ENCODE measurements at places on chromosomes 4 and X.

GRCh38 chr4:147014946-147015345, 69.3 kb upstream of the TTC29 start:
- no peak for DNase-seq

DNA sequence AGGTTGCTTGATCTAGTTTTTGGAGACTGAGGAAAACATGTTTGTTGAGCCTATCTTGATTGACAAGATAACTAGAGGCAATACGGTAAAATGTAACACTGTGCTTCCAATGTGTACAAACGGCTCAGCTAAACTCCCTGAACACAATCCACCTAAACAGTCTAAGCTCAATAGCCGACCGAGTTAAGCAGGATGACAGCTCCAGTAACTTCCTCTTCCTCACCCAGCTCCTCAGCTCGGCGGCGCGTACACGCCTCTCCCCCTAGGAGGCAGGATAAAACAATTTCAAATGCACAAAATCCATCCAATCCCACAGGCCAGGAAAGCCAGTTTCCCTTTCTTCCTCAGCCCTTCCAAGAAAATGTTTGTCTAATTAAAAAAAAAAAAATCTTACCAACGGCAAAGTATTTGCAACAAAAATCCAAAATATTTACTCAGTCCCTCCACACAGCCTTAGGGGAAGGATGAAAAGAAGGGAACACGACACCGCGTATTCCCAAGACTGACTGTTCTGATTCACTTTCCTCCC, 1.0 kb downstream of the CNOT6L start:
- peak; percentile 36 for DNase-seq

GRCh38 chr4:94377294-94377693, 34.7 kb upstream of the HPGDS start:
- no peak for DNase-seq

- no peak for DNase-seq
Observed at GRCh38 chrX:13165266-13166189, 121.1 kb upstream of the FAM9C start.

GRCh38 chr4:654871-655463, 19.1 kb downstream of the ATP5ME start:
- no peak for DNase-seq

GRCh38 chr4:156252358-156252921, 298.8 kb upstream of the CTSO start:
- no peak for DNase-seq

DNA sequence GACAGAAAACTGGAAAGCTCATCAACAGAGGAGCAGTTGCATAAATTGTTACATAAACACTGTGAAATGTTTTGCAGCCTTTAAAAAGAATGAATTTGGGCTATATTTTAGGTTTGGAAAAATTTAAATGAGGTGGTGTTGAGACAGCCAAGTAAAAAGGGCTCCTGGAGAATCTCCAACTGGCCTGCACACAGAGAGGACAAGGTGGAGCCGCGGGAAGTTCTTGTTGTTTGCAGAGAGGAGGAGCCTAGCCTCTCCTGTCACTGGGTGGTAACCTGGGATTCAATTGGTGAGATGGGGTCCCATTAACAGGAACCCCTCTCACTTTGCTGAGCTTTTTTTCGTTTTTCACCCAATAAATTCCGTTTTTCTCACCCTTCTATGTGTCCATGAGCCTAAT, 13.4 kb downstream of the GIMD1 start:
- no peak for DNase-seq

DNA sequence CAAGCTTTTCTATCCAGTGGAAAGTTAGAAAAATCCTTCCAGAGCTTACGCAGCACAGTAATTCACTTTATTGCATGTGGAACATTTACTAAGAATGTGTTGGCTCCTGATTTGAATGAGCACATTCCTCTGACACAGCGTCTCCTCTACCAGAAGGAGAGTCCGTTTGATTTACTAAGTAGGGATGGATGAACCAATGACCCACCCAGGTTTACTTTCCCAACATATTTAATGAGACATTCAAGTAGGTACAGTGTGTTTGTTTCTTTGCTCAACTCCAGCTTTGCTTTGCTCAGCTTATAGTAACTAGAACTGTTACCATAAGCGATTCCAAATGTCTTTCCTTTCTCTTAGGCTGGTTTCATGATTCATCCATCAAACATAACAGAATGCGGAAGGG, 161.7 kb downstream of the SMARCA1 start:
- DNase-seq, result no peak

DNA sequence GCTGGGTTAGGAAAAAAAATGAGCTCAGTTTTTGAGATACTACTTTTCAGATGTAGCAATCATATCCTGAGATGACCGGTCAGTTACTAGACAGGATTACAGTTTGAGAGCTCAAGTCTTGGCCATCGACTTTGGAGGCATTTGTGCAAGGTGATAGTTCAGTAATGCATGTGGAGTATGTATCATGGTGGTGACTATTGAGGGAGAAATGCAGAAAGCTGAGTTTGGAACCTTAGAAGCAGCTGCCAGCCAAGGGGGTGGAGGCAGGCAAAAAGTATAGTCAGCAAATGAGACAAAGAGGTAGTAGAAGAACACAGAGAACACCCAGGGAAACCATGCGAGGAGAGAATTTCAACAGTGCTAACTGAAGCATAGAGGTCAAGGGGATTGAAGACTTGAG, 48.7 kb upstream of the SLC4A4 start:
- DNase-seq, result no peak

- DNase-seq, result no peak
Observed at GRCh38 chr4:185286571-185286970, 77.2 kb downstream of the SNX25 start.

DNA sequence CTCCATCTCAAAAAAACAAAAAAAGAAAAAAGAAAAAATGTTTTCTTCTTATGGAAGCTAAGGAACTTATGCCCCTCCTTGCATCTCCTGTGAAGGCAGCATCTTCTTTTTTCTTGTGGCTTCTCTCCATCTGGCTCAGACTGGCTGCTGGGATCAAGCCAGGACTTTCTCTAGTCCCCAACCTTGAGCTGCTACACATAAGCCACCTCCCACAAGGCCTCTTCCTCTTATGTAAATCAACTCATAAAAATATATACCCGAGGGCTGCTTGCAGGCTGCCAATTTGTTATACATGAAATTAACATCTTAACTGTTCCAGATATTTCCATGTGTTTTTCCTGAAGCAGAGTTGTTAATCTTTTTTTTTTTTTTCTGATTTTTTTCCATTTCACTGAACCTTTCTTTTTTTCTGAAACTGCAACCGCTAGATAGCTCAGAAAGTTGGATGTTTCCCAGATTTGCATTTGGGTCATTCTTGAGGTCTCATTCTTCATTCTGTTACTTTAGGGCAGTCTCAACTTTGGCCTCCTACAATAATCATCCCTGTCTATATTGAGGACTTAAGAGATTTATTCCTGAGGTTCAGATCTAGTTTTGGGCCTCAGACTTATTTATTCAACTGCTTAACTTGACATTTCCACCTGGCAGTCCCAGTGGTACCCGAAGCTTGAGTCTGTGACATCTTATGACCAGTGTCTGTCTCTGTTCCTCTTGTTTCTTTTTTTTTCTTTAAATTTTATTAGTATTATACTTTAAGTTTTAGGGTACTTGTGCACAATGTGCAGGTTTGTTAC, 10.3 kb downstream of the SNX25 start:
- no peak for DNase-seq

DNA sequence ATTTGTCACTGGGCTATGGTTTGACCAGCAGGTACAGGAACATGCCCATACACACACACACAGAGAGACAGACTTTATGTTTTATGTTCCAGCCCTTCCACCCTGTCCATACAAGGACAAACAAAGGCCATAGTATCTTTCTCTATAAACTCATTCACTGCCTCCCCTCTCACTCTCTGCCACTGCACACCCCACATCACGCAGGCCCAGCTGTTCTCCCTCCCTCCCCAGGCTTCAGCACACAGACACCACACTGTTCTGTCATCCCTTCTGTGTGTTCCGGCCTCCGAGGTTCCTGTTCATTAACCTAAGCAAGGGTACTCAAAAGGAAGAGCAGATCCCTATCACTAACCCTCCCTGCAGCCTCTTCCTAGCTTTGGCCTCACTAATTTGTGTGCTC, 17.8 kb downstream of the LAS1L start:
- no peak for DNase-seq

GRCh38 chr4:33709247-33709646, 2535.1 kb downstream of the ARAP2 start:
- no peak for DNase-seq

DNA sequence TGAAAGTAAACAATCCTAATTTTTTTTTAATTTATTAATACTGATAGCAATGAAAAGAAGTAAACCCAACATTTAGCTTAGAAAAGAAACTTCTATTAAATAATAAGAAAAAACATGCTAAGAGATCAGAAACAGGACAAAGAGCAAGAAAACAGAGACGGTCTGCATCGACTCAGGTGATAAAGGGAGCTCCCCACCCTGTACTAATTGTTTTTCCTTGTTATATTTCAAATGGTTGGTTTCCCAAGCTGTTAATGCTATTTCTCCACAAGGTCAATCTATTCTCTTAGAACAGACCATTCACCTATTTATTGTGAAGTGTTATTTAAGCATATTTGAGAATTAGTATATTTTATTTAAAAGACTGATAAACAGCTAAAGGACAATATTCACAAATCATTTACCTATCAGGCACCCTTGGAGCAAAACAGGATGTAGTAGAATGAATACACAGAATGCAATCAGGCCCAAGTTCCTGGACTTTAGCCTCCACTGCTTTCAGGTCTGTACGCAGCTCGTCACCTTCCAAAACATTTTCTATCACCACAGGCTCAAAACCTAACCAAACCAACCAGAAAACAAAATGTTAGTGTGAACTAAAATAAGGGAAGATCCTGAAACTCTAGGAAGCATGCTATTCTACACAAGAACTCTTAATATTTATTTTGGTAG, 5.5 kb downstream of the SEPSECS start:
- no peak for DNase-seq

DNA sequence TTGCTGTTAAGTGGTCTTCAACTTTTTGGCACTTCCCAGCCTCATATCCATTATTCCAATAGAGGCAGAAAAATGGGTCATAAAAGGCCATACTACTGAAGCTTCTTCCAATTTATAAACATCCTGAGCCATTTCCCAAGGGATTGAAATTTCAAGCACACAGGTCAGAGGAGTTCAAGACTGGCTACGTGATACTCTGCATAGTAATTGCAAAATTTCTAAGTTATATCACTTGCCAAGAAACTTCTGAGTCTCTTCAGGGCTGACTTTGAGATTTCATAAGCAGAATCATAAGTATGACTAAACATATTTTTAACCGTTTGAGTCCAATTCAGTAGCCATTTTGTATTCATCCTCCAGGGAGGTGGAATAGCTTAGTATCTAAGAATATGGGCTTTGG, 75.6 kb upstream of the RXFP1 start:
- DNase-seq, result no peak

- DNase-seq, result no peak
Observed at GRCh38 chrX:10235851-10236250, 79.1 kb downstream of the CLCN4 start.

GRCh38 chr4:184649971-184650855, 675 bp downstream of the PRIMPOL start:
- DNase-seq, result peak; percentile 12

DNA sequence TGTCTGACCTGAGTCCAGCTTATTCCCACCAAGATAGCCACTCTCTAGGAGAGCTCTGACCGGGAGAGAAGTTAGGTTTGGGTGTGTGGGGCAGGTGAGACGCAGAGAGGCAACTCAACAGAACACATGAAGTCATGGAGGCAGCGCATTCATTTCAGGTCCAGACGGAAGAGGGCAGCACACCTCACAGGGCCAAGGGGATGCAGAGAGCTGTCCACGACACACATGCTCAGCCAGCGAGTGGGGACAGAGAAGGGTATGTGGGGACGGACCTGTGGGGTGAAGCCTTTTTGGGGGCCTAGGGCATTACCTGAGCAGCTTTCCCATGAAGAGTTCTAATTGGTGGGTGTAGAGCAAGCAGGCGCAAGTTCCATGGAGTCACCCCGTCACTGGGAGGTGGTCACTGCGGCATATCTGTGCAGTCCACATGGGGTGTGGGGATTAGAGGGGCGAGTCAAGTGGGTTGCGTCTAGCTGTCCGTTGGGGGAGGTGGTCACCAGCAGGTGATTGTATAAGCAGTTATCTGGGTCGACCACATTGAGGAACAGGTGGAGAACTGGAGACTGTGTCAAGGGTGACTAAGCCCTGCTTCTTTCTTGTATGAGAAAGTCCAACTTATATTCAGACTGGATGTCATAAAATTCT, 24.3 kb upstream of the UXT start:
- DNase-seq, result no peak

- DNase-seq, result no peak
Observed at GRCh38 chr4:107600436-107600835, 119.6 kb downstream of the PAPSS1 start.

DNA sequence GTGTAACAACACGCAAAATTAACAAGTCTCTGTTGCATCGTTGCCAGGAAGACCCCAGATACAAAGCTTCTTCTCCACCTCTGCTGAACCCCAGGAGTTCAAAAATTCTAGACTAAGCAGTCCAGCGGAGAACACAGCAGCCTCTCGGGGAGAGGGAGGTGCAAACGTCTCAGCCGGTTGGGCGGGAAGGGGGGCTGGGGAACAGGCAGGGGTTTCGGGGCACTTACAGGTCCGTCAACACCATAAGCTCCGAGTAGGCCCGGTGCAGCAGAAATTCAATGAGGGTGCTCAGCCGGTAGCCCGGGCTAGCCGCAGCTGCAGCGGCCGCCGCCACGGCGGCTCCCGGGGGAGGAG, 394 bp downstream of the MED14 start:
- peak; percentile 27 for DNase-seq

- no peak for DNase-seq
Observed at GRCh38 chr4:102139132-102139573, 206.1 kb downstream of the SLC39A8 start.

DNA sequence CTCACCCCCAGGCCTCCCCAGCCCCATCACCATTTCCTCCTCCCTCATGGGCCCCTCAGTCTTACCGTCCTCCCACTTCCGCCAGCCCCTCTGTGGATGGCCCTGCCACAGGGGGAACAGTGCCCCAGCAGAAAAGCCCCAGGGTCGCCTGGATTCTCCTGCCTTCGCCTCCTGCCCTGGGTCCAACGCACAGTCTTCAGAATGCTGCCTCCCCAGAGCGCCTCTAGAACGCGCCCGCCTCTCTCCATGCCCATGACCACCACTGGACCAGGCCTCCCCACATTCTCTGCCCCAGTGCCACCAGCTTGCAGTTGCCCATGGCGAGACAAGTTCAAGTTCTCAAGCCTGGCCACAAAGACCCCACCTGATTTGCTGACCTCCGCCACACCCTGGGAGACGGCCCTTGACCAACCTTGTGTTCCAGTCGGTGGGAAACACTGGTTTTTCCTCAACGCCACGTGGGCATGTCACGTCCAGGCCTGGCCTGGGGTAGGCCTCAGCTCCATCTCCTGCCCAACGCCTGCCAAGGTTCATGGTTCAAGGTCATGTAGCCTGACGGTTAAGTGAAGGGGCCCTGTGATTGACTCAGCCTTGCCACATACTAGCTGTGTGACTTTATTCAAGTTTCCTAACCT, 634 bp upstream of the PLXNB3 start:
- DNase-seq, result no peak

DNA sequence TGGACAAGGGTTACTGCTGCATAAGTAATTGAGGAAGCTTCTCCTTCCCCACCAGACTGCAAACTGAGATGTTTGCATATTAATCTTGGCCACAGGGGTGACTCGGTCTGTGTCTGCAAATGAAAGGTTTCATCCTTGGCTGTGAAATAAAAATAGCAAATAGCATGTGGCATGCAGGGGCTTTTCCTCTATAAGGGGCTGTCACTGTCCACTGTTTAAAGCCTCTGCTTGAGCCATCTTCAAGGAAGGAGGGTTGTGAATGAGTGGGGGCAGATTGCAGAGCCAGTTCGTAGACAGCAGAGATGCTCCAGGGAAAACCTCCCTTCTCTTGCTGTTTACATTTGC, 33.3 kb downstream of the TMSB4X start:
- no peak for DNase-seq

All from activated CD4-positive, alpha-beta T cell treated with anti-CD3 and anti-CD28 coated beads, Interleukin-2, amount 50 U/mL, for 1 hour (primary cell).